ENCODE measurements at places on chromosomes 5 and 9.

DNA sequence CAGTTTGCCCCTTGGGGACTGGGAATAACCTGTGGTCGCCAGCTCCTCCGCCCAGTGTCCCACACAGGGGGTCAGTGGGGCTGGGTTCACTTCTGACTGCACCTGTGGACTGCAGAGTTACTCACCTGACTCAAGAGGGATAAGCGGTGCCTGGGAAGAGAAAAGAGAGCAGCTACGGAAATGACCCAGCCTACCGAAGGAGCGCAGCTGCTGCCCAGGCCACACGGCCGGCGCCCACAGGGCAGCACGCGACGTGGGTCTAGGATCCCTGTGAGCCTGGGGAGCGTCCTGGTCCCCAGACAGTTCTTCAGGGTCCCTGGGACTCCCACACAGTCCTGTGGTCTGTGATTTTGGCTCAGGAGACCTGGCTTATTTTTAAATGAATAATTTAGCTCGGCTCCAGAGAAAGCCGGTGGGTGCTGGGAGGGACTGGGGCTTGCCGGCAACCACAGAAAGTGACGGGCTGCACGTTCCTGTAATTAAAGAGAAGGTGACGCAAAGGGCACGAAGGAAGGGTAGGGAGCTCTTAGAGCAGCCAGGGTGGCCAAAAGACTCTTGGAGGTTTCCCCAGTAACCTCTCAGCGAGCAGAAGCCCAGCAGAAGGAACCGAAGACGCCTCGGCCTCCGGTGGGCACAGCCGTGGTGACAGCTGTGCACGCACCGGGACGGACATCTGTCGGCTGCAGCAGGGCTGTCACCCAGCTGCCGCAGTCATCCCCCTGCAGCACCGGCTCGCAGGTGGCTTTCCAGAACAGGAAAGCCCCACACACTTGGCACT is 97.5 kb upstream of the FCN2 start:
- DNase-seq: no peak

GRCh38 chr5:71697967-71698366 is 21.1 kb upstream of the CARTPT start:
- no peak for DNase-seq

DNA sequence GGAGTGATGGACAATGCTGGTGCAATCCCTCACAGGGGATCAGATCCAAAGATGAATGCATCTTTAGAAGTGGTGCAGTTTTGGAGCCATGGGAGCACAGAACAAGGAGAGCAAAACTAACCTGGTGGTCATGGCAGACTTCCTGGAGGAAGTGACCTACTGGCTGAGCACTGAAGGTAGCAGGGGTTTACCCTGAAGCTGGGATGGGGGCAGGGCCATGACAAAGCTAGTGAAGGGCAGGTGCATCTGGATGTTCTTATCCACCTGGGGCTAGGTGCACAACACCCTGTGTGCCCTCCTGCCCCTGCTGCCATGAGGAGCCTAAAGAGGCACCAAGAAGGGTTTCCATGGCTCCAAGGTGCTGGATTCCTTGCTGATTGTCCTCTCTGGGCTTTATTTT is 11.5 kb upstream of the PITX1 start:
- no peak for DNase-seq

GRCh38 chr9:19995619-19996018 is 206.8 kb upstream of the SLC24A2 start:
- no peak for DNase-seq

- no peak for DNase-seq
Measured at GRCh38 chr5:58940446-58940845, 357.6 kb downstream of the RAB3C start.

DNA sequence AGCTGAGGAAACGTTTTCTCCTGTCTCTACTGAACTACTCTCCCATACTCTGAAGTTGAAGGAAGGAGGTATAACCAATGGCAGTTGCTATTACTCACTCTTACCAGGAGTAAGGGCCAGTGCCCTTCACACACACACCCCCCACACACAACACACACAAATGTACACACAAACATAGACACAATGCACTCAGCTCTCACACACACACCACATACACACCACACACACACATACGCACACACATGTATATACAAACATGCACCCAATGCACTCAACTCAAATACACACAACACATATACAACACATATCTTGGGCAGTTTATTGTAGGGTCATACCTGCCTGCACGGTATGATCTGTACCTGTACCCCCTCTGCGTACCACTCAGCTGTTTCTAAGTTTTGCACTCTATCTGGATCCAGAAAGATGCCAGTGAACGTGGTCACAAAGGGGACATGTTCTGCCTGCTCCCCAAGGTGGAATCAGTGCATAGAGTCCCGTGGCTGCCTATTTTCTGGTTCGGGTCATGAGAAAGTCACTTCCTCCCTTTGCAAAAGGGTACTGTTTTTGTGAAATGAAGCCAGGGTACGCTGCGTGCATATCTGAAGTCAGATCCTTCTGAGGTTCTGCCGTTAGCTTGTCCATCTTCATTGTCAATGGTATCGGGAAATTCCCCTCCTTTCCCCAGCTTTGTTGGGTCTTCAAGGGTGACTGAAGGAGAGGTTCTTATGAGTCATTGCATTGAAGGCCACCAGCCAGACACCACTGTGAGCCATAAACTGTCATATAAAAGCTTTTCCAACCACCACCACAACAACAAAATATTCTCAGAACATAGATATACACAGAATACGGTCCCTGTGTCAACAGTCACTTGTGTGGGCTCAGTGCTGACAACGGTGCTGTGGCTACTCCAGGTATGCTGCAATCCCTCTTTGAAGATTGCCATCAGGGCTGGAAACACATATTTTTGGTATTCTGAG is 131.9 kb downstream of the UGCG start:
- DNase-seq: no peak
